Eye (tissue), 1 donor: ENCODE measurements at places on chromosomes 4 and X.

DNA sequence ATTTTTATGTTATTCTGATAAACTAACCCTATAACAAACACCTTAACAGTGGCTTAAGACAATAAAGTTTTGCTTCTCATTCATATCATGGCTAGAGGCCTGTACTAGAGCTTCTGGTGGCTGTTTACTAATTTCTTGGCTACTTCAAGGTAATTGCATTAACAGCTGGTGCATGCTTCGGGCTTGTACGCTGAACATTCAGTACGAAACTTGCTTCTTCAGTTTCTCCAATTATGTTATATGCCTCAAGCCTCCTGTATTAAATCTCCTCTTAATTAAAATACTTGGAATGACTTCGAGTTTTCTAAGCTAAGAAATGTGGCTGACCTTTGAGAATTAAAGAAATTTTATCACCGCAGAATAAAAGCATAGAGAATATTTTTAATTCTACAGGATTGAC lies 138.9 kb upstream of the TRAM1L1 start:
- no peak for DNase-seq

GRCh38 chr4:162959046-162959445 lies 207.6 kb downstream of the NAF1 start:
- DNase-seq: no peak

GRCh38 chr4:11566444-11567022 lies 137.8 kb upstream of the HS3ST1 start:
- no peak for DNase-seq

DNA sequence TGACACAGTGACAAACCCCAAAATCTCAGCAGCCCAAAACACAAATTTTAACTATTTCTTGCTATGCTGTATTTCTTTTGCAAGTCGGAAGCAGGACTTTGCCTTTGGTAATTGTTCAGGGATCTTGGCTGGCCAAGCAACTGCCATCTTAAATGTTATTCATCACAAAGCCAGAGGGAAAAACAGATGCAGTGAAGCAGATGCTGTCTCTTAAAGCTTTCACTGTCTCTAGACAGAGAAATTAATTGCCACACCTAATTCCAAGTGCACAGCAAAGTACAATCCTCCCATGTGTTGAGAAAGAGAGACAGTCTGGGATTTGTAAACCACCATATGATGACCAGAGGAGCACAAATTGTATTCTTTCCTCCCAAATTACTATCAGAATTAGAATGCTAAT lies 30.0 kb upstream of the GALNT7 start:
- DNase-seq: peak; percentile 62

DNA sequence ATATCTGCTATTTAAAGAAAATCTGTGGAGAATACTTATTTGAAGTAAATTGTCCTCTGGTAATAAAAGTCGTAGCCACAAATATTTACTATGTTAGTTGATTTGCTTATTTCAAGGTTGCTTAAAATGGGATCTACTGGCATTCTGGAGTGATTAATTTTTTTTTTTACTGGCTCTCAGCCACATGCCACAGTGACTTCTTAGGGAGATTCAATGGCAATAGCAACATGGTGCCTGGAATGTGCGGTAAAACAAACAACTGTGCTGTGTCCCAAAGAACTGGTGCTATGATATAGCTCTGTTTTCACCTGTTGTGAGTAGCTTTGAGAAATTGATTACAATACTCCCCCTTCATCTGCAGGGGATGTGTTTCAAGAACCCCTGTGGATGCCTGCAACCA lies 324.3 kb downstream of the GPAT3 start:
- no peak for DNase-seq
